Renal pelvis (tissue), 12 donors: ENCODE measurements at places on chromosomes 3 and 15.

- DNase-seq: no peak
These were observed 163.0 kb upstream of the TMCO5A start for GRCh38 chr15:37771465-37771864.

DNA sequence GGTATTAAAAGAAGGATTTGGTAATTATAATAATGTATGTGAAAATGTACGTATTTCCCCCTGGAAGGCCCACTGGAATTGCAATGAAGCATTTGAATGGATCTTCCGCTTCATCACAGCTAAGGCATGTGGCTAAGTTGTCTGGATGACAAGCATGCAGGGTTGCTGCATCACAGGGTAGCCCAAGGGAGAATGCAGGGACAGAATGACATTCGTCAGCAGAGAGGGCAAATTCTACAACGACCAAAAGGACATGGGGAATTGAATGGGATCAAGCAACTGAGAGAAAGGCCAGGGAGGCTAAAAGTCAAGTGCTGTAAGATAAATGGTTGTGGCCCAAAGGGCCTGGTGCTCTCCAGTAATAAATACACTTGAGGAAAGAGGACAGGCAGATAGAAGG lies 95.4 kb downstream of the ISL2 start:
- peak; percentile 28 for DNase-seq

GRCh38 chr15:88834211-88834812 lies 31.1 kb downstream of the ACAN start:
- no peak for DNase-seq

DNA sequence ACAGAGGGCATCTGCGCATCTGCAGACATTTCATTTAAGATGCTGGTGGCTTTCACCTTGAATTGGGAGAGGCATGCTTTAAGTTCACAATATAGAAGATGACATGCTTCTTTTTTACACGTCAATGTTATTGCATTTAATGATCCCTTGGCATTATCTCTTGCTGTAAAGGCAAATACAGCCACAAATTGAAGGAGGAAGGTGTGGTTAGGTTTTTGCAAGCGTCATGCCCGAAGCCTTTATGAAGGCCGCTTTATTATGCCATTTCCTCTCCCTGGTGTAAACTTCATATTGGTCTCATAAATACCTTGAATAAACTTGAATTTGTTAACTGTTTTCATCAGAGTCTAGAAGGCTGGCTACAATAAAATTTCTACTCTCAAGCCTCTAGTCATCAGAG lies 212.7 kb downstream of the PDZRN3 start:
- DNase-seq: no peak

- no peak for DNase-seq
These were observed 6.1 kb downstream of the ABTB1 start for GRCh38 chr3:127678611-127679533.

GRCh38 chr3:148998297-148998696 lies 7.0 kb downstream of the GYG1 start:
- DNase-seq: no peak

- no peak for DNase-seq
These were observed 276.7 kb upstream of the RARB start for GRCh38 chr3:25151281-25151902.

DNA sequence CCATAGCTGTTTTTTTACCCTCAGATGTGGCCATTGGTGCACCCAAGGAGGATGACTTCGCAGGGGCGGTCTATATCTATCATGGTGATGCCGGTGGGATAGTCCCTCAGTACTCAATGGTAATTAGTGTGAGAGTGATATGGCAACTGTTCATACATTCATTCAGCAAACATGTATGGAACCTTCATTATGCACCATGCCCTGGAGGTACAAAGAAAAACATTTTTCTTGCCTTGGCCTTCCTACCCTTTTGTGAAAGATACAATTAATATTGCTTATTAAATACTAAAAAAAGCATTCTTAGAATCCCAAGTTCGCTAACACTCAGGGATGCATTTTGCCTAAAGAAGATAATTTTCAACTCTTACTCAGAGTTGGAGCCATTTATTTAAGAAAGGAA lies 342.4 kb upstream of the CTDSPL start:
- no peak for DNase-seq

- no peak for DNase-seq
These were observed 551.3 kb downstream of the NSUN3 start for GRCh38 chr3:94614192-94614591.

DNA sequence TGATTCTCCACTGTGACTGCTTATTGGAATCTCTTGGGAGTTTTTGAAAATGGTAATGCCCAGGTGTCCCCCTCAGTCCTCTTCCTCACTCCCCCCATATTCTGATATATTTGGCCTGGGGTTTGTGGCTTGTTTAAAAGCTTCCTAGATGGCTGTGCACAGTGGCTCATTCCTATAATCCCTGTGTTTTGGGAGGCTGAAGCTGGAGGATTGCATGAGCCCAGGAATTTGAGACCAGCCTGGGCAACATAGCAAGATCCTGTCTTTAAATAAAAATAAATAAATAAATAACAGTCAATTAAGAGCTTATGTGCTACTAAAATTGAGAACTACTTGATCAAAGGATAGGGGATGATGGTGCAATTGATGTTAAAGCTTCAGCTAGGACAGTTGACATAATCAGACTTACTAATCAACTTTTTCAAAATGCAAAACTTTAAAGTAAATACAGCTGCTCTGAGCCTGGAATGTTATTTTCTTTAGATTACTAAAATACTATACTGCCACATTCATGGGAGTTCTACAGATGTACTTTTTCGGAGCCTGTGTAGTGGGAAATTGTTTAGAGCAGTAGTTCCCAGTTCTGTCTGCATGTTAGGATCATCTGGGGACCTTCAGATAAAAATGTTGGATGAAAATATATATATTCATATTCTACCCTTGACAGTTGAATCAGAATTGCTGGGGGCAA lies 33.4 kb downstream of the ARIH1 start:
- no peak for DNase-seq

GRCh38 chr3:65810302-65810701 lies 228.4 kb downstream of the MAGI1 start:
- DNase-seq: no peak

GRCh38 chr3:153373606-153374005 lies 211.6 kb downstream of the RAP2B start:
- no peak for DNase-seq

GRCh38 chr3:129424185-129424841 lies 4.1 kb downstream of the EFCAB12 start:
- DNase-seq: no peak

- DNase-seq: no peak
These were observed 375.0 kb downstream of the MECOM start for GRCh38 chr3:169288553-169288952.

GRCh38 chr3:134307425-134307824 lies 56.8 kb upstream of the RYK start:
- no peak for DNase-seq

DNA sequence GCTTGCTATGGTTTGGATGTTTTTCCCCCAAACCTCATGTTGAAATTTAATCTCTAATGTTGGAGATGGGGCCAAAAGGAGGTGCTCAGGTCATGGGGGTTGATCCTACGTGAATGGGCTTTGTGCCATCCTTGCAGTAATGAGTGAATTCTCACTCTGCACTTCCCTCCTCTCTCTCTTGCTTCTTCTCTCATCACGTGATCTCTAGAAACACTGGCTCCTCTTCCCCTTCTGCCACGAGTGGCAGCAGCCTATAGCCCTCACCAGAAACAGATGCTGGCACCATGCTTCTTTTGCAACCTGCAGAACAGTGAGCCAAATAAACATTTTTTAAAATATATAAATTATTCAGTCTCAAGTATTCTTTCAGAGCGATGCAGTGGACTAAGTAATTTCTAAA lies 13.3 kb upstream of the PLSCR1 start:
- no peak for DNase-seq

DNA sequence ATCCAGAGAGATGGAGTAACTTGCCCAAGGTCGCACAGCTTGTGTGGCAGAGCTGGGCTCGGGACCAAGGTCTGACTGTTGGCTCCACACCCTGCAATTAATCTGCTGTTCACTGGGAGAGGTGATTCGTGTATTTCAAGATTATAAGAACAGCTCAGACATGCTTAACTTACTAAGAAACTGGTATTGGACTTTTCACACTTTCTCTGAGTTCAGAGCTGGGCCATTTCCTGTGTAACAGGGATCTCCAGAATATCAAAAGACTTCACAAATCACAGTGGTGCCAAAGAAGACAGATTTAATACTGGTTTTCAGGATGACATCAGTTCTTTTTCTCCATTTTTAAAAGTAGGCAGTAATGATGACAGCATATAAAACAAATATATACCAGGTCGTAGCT lies 156.8 kb upstream of the UBE2E1 start:
- no peak for DNase-seq

DNA sequence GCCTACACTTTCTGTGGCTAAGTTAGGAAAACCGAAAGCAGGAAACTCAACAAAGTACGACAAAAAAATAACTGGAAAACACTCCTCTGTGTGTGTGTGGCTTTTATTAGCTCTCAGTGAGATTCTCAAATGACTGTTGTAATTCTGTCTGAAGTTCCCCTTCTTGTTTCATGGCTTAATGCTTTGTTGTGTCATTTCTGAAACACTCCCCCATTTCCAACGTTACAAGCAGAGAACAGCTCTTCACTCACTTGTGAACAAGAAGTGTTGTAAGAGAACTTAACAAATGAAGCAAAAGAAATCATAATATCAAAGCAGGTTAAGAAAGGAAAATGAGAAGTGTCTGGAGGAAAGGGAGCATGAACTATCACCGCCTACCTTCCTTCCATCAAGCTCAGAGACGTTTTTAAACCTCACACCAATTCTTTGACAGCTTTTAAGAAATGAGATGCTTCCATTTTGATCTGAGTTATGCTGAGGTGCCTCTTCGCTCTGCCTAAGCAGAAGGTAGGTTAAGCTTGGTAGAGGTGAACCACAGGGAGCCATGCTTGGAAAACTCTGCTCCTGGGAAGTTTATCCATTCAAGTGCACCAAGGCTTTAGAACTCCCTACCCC lies 12.4 kb upstream of the SEC62 start:
- DNase-seq: no peak

DNA sequence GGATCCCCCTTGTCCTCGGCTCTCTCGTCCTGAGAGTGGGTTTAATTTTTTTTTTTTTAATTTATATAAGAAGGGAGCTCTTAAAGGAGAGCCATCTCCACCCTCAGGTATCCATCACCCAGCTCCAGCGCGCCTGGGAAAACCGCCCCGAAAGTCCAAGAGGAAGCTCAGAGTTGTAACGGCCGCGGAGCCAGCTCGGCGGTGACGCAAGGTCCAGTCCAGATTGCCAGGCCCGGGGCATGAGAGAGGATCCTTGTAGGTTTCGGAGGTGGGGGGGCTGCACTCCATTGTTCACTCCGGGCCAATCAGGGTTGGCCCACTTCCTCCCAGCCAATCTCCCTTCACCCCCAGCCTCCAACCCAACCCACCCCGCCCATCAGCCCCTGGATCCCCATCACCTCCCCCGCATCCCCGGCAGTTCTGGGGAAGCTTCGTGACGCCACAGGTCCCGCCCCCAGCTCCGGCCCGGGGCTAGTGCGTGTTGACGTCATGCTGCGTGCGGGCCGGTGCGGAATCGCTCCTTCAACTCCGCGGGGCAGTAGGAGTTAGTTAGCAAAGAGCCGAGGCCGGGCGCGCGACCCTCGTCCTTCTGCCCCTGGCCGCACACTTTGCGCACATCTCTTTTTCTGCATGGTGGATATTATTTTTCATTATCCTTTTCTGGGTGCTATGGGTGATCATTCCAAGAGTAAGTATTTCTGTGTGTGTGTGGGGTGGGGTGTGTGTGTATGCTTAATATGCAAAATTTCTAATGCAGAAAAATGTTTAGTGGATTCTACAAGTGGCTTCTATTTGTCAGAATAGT lies at the start of gene ISL2:
ISL2 (plus strand) TSS at position 520 of the 805 bp plus-strand sequence; CDS start at position 631, 111 bp downstream.
- no peak for DNase-seq

DNA sequence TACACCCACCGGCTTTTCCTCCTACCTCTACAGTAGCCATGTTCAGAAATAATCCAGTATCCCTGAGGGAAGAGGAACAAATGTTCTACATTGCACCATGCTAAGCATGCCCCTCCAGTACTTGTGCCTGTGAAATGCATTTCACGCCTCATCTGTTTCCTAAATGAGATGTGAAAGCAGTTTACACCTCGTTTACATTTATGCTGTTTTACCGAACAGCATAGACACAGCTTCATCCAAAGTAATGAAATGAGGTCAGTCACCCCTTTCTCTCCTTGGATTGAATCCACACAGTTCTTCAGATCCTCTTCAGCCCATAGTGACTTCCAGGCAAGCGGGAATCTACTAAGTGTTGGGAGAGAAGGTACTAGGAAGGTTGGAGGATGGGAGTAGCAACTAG lies 514.3 kb downstream of the PDCD6IP start:
- DNase-seq: no peak

DNA sequence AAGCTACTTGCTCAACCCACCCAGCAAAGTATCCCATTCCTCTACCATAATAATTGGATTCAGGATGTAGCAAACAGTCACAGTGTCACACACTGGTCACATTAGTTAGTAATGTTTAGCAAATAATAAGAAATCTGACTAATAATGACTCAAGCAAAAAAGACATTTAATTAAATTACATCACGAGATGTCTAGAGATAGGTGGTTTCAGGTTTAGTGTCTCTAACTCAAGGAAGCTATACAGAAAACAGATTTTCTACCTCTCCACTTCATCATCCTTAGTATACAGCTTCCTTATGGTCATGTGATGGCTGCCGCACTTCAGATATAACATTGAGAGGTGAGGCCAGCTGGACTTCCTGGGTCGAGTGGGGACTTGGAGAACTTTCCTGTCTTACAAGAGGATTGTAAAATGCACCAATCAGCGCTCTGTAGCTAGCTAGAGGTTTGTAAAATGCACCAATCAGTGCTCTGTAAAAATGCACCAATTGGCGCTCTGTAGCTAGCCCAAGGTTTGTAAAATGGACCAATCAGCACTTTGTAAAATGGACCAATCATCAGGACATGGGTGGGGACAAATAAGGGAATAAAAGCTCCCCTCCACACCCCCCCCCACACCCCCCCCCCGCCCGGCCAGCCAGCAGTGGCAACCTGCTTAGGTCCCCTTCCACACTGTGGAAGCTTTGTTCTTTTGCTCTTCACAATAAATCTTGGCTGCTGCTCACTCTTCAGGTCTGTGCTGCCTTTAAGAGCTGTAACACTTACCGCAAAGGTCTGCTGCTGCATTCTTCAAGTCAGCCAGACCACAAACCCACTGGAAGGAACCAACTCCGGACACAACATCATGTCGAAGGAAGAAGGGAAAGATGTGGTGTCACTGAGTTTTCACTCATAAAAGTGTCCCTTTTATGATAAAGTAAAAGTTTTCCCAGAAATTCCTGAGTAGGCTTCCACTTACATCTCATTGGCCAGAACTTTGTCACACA lies 24.9 kb upstream of the ARPIN start:
- DNase-seq: no peak

DNA sequence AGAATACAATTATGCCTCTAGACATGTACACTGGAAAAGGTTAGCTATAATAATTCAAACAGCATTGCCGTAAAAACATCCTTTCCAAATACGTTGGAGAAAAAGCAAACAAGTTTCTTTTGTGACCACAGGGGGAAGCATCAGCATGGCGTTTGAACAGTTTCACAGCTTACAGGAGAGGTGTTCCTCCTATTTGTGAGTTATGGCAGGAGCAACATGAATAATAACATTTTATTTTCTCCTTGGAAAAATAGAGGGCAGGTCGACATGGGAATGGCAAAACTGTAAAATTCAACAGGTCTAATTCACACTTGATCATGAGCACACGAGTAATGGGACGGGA lies 39.7 kb upstream of the GADL1 start:
- peak; percentile 39 for DNase-seq

- peak; percentile 88 for DNase-seq
These were observed 48.1 kb upstream of the EPHB3 start for GRCh38 chr3:184513276-184514170.
